ENCODE measurements at places on chromosomes 12 and 14.

- no peak for DNase-seq
Observed at GRCh38 chr12:112728864-112729263, 62.7 kb upstream of the RPH3A start.

DNA sequence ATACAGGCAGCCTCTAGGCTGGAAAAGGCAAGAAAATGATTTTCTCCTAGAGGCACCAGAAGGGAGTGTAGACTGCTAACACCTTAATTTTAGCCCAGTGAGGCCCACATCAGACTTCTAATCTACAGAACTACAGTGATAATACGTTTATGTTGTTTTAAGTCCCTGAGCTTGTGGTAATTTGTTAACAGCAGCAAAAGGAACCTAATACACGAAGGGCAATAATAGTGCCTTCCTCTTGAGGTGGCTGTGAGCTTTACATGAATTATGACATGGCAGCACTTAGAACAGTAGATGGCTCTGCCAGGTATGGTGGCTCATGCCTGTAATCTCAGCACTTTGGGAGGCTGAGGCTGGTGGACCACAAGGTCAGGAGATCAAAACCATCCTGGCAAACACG, 118.8 kb downstream of the ZNF664 start:
- no peak for DNase-seq

DNA sequence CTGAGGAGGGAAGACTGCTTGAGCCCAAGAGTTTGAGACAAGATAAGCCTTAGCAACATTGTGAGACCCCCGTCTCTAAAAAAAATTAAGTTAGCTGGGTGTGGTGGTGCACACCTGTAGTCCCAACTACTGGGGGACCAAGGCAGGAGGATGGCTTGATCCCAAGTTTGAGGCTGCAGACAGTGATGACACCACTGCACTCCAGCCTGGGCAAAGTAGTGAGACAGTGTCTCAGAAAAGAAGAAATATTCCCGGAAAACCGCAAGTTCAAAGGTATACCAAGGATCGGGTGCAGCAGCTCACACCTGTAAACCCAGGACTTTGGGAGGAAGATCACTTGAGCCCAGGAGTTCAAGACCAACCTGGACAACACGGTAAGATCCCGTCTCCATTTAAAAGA, 5.8 kb downstream of the PTGES3 start:
- no peak for DNase-seq

GRCh38 chr12:114400361-114400811, 5.6 kb downstream of the TBX5 start:
- no peak for DNase-seq

DNA sequence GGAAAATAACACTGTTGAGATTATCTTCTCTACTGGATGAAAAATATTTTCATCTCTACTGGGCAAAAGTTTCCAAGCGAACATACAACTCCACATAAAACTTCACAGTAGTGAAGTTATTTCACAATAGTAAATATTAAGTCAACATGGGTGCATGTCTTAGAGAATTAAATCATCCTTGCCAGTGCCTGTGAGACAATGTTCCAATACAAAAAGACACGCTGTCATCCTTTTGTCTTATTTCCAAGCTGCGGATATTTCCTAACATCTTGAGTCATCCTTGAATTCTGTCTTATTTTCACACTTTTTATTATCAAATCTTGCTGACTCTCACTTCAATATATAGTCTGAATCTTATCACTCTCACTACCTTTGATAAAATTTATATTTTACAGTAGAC, 142.9 kb upstream of the KITLG start:
- no peak for DNase-seq

GRCh38 chr12:11361151-11361550, 34.2 kb downstream of the PRB2 start:
- no peak for DNase-seq

DNA sequence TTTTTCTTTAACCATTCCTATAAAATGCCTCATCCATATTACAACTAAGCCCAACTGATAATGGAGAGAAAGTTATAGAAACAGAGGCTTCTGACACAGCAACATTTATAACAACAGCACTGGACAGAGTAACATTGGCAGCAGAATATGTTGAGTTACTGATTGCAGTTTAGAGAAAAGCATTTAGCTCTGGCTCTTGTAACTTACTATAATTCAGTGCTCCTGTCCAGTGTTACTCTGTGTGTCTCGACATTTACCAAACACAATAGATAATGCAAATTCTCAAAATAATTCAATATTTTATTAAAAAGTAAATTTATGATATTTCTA, 356.1 kb downstream of the CEP128 start:
- DNase-seq = no peak

DNA sequence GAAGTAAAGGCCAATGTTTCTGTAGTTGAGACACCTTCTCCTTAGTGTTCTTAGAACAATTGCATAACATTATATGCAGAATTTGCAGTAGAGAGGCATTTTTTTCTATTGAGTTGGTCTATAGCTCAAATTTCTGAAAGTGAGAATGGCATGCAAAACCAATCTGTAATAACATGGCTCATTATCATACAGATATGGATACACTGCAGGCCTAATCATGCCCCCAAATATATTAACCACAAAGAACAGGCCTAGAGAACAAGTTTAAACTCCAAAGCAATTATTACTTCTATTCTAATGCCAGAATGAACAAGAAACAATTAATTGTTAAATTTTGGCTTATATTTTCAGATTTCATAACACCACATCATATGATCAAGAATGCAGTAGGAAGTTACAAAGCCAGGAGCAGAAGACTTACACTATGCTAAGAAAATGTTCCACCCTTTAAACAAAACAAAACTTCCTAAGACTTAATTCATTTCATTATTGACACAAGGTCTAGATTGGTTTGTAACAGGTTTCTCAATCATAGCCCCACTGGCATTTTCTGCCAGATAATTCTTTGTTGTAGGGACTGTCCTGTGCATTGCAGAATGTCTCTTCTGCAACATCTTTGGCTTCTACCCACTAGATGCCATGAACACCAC, 26.9 kb downstream of the TMTC1 start:
- DNase-seq = no peak

DNA sequence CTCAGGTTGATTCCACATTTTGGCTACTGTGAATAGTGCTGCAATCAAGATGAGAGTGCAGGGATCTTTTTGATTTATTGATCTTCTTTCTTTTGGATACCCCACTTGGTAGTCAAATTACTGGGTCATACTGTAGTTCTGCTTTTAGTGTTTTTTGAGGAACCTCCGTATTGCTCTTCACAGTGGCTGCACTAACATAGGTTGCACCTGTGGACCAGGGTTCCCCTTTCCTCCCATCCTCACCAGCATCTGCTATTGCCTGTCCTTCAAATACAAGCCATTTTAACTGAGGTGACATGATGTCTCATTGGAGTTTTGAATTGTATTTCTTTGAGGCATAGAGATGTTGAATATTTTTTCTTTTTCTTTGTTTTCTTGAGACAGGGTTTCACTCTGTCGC, 152.5 kb upstream of the TMEM132C start:
- no peak for DNase-seq

DNA sequence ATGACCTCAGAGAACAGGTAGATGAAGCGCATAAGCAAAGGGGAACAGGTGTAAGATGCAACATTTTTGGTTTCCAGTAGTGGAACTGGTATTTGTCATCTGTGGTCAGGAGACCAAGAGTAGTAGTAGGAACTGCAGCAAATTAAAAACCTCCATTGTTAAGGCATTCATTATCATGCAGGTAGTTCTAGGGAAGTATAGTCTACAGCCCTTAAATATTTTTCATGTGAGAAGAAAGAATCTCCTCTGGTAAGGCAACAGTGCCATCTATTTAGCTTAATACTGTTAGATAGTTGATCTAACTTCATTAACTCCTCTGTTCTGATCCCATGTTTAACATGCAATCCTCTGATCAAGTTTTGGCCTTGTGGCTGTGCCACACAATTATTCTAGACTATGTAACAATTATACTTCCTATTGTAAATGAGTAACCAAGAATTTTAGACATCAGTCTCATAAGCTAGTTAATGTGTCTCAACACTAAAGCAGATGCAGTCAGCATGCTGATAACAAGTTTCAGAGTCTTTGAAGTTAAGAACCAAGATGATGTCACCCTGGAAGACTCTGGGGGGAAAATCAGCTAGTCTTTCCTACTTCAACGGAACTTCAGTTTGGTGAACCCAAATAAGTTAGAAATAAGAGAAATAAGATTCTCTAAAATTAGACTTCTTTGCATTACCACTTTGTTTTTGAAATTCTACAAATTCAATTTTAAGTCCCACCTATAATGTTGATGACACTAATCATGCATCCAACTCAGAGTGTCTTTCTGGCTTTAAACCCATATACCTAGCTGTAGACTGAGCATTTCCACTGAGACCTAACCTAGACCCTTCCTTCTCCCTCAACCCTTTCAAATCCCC, 70.9 kb downstream of the STXBP6 start:
- DNase-seq = no peak

DNA sequence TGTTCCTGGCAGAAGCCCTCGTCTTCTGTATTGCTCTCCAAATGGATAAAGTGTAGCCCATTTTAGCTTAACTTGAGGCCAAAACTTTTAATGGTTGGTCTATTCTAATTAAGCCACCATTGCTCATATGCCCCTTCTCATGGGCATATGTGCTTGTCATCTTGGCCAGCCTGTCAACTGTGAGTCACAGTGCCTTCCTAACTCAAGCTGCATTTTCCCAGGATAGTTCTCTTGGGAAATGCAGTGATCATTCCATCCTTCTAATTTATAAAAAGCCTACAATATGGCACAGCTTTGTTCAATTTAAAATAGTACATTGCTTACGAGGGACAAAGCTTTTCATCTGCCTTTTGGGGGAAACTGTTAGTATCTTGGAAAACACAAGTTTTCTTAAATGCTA, 6.6 kb downstream of the PTHLH start:
- peak; percentile 44 for DNase-seq

DNA sequence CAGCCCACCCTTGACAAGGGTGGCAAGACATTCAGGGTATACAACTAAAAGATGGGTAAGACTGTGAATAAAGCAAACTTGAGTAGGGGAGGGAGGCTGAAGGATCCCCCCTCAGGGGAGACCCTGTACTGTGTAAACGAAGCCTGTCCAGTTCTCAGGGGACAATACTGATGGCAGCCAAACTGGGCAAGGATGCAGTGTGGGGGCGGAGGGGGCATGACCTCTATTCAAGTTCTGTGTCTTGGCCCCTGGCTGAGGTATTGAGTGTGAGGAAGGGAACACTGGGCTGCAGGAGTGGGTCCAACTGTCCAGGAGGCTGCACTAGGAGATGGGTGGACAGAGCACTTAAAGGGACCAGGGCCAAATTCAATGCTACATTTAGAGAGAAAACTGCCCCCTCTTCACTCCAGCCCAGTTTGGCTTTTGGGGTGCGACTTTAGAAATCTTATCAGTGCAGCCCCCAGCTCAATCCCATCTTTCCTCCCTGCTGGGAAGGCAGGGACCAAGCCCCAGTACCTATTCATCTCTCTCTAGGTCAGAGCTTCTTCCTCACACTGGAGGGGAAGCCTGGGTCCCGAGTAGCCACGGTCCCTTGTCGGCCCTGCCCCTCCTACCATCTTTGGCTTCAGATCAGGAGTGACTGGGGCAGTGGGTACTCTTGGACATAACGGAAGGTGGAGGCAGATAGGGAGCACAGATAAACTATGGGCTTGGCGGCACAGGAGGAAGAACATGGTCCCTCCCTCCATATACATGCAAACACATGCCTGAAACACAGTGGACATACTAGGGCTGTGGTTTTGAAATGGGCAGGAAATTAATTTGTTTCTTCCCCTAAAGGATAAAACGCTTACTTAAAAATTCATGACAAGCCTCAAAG, 11.8 kb downstream of the SLC39A5 start:
- DNase-seq = no peak

DNA sequence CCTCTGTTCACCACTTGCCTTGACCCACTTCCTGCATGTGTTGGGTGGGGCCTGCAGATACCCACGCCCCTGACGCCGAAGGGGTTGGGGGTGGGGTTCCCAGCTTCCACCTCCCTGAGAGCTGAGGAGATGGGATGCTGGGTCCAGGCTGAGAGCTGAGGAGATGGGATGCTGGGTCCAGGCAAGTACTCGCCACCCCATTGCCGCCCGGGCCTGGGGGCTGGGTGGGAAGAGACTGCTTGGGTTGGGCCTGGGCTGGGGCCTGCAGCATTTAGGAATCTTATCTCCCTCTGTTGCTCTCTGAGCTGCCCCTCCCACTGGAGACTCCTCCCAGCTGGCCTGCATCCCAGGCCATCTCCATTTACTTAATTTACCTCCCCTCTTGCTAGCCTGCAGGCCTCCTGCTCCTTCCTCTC, 17.4 kb downstream of the TEAD4 start:
- no peak for DNase-seq
